ENCODE measurements at places on chromosomes 6 and 20.
A peak's percentile ranks its signal among the peaks of the same experiment; 100 is the strongest.

- peak; percentile 40 for DNase-seq
Measured at GRCh38 chr6:52233975-52234823, 10.1 kb downstream of the IL17F start.

- DNase-seq, result peak; percentile 32
Measured at GRCh38 chr6:79538106-79538971, 1.1 kb upstream of the LCA5 start.

GRCh38 chr20:14838663-14839628 lies 501.5 kb upstream of the FLRT3 start:
- no peak for DNase-seq

GRCh38 chr20:39042279-39043150 lies 80.4 kb downstream of the DHX35 start:
- no peak for DNase-seq

- no peak for DNase-seq
Measured at GRCh38 chr20:31816221-31816620, 2.9 kb upstream of the MYLK2 start.

GRCh38 chr6:5341845-5342244 lies 80.5 kb downstream of the FARS2 start:
- DNase-seq, result no peak

GRCh38 chr20:779771-780170 lies 11.5 kb upstream of the SLC52A3 start:
- no peak for DNase-seq

- no peak for DNase-seq
Measured at GRCh38 chr6:56694002-56694401, 51.3 kb upstream of the DST start.

- no peak for DNase-seq
Measured at GRCh38 chr20:10067321-10067720, 32.5 kb downstream of the ANKEF1 start.

GRCh38 chr20:57079031-57080005 lies 187.1 kb downstream of the BMP7 start:
- DNase-seq, result no peak

- no peak for DNase-seq
Measured at GRCh38 chr6:151093706-151094105, 146.1 kb upstream of the AKAP12 start.

GRCh38 chr20:16517946-16518783 lies 55.1 kb downstream of the KIF16B start:
- DNase-seq, result peak; percentile 50

DNA sequence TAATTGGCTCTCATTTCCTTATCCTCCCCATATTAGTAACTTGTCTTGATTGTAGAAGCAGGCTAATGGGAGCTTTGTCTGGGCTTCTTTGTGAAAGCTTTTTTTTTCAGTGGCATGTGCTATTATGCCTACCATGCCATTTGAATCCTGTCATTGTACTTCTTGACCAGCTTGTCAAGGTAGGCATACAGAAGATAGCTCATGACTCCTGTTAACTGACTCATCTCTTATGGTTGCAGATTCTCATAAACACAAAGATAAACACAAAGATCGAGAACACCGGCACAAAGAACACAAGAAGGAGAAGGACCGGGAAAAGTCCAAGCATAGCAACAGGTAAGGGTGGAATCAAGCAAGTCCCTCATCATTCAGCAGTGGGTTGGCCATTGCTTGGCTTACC lies 32.5 kb downstream of the TOP1 start:
- no peak for DNase-seq

DNA sequence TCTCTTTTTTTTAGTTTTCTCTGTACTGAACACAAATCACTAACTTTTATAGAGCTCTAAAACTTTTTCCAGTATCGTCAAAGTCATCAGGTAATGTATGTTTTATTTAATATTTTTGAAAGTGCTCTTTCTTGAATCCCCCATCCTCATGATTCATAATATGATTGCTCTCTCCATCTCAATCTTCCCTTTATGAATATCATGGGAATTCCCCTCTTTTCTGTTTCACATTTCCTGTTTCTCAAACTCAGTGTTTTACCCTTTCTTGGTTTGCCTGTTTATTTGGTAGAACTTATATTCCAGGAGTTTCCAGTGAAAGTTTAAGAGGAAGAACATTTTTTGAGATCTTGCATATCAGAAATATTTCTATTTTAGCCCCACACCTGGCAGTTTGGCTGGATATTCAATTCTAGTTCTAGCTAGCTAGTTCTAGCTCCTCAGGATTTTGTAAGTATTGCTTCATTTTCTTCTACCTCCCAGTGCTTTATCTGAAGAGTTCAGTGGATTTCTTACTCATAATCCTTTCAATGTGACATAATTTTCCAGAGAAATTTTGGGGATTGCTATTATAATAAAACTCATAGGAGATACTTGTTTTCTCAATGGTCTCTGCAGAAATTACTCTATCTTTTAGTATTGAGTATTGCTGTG lies 6.1 kb upstream of the C6orf58 start:
- no peak for DNase-seq

- DNase-seq, result no peak
Measured at GRCh38 chr6:165244524-165245247, 64.7 kb downstream of the C6orf118 start.

GRCh38 chr20:41408156-41408794 lies 41.7 kb upstream of the EMILIN3 start:
- peak; percentile 30 for DNase-seq

GRCh38 chr20:53950031-53950430 lies 120.4 kb downstream of the BCAS1 start:
- DNase-seq, result no peak

DNA sequence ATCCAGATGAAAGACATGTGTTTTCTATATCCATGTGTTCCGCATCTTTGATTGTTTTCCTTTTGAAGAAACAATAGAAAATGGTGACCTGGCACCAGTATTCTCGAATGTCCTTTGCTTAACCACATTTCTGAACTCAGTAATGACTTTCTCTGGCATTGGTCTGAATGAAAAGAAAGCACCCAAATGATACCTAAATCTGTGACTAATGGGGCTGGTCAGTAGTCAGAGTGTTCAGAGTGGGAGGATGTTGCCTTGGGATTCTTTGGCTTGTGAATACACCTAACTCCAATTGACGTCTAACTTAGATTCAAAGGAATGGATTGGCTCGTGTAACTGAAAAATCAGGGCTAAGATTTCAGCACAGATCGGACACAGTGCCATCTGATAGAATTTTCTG lies 27.1 kb downstream of the PARD6B start:
- no peak for DNase-seq

- no peak for DNase-seq
Measured at GRCh38 chr6:159110748-159111147, 58.5 kb upstream of the FNDC1 start.

DNA sequence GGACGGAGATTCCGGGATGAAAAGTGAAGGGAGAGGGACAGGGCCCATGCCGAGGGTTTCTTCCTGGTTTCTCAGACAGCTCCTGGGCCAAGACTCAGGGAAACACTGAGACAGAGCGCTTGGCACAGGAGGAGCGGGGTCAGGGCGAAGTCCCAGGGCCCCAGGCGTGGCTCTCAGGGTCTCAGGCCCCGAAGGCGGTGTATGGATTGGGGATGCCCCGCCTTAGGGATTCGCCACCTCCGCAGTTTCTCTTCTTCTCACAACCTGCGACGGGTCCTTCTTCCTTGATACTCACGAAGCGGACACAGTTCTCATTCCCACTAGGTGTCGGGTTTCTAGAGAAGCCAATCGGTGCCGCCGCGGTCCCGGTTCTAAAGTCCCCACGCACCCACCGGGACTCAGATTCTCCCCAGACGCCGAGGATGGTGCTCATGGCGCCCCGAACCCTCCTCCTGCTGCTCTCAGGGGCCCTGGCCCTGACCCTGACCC lies 55.0 kb upstream of the HLA-A start:
- no peak for DNase-seq

DNA sequence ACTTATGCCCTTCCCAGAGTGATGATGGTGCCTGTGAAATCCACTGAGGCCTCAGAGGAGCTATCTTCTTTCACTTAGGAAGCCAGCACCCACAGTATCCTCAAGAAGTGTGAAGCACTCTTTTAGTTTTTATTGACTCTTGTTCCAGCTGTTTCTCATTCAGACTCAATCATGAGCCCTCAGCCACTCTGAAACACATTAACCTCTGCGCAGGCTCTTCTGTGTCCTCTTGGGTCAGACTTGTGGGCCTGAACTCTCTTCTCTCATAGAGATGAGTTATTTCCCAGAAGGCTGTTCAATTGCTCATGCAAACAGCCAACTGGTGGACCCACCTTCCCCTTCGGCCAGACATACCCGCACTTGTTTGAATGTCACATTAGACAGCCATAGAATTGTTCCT lies 27.8 kb upstream of the PREP start:
- DNase-seq, result no peak

GRCh38 chr6:44056392-44057237 lies 70.6 kb downstream of the MRPL14 start:
- no peak for DNase-seq

- no peak for DNase-seq
Measured at GRCh38 chr6:78222226-78222625, 569.4 kb downstream of the MEI4 start.

- DNase-seq, result no peak
Measured at GRCh38 chr6:45759472-45759810, 256.2 kb downstream of the CLIC5 start.

GRCh38 chr6:12440981-12441380 lies 150.8 kb downstream of the EDN1 start:
- DNase-seq, result no peak

DNA sequence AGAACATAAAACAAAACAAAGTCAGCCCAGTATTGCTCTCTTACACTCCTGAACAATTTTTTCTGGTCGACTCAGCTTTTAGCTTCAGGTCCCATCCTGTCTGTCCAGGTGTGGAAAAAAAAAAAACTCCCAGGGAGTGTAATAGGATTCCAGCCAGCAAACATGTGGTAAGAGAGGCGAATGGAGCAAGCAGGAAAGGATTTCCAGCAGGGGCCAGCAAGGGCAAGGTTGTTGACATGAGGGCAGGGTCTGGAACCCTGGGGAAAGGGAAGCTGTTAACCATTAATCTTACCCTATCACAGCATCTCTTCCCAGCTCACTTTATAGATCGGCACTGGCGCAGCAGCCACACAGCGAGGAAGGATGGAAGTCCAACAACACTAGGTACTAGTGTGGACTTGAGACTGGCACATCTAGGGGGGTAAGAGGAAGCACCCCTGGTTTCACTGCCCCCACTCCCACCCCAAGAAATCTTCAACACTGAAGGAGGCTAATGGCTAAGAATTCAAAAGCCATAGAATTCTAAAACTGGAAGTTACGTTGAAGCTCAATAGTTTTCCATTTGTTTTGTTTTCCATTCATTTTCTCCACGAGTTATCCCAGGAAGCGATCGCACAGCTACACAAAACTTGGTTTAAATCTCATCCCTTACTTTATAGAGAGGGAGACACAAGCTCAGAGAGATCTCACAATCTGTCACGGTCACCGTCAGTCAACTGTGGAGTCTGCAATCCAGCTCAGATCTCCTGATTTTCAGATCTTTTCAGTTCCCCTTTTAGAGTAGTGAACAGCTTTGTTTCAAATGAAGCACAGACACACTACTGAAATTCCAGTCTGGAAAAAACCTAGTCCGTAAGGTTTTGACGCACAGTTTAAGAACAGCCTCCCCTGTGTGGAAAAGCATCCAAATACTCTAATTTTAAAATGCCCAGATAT lies 53.3 kb downstream of the SLC22A23 start:
- no peak for DNase-seq

DNA sequence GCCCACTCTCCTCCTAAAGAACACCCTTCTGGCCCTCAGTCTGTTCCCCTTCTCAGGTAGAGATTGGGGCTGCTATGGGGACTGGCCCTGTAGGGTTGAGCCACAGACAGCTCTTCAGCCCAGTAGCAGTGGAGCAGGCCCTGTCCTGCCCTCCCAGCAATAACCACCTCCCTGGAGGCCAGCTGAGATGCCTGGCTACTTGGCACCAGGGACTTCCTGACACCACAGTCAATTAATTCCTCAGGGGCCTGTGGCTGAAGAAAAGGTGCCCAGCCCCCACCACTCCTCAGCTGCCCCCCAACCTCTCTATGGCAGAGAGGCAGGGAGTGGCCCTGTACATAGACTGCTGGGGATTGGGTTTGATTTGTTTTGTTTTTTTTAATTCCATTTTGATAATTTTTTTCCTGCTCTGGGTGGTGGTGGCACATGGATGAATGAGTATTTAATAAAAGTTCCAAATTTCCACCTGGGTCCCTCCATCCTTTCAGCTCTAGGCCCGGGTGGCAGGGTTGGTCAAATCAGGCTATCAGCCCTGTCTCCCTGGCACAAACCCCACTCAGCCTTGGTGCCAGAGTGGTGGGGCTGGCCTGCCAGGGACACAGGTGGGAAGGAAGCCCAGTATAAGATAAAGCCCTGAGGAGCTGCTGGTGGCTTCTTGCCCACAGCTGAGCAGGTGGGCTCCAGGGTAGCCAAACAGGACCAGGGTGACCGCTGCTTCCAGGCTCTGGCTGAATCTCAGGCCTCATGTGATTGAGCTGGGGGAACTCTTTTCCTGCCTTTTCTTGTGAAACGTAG lies 1.9 kb upstream of the DEF6 start:
- no peak for DNase-seq

DNA sequence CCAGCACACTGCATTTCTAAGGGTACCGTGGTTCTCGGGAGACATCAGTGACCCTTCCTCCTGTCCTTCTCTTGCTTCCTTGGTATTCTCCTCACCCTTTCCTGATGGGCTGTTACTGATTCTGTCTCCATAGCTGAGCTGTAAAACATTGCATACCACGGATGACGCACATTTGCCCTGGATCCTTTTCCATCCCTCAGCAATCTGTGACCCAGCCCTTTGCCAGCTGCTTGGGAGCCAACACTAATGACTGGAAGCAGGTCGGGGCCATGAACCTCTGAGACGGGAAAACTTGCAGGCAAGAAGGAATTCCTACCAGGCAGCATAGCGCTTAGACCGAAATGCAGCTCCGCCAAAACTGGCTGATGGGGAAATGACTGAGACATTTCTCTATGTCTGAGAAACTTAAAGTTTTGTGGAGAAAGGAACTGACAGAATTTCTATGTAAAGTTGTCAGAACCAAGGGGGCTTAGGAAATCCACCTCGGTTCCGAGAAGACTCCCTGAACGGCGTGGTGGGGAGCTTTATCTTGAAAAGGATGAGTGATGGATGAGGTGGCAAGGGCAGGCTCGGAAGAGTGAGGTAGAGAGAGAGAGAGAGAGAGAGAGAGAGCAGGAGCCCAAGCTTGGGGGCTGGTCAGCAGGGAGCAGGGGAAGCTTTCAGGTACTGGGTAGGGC lies 19.2 kb downstream of the TUBB2B start:
- DNase-seq, result no peak
